ENCODE measurements at places on chromosomes 16 and 17.

DNA sequence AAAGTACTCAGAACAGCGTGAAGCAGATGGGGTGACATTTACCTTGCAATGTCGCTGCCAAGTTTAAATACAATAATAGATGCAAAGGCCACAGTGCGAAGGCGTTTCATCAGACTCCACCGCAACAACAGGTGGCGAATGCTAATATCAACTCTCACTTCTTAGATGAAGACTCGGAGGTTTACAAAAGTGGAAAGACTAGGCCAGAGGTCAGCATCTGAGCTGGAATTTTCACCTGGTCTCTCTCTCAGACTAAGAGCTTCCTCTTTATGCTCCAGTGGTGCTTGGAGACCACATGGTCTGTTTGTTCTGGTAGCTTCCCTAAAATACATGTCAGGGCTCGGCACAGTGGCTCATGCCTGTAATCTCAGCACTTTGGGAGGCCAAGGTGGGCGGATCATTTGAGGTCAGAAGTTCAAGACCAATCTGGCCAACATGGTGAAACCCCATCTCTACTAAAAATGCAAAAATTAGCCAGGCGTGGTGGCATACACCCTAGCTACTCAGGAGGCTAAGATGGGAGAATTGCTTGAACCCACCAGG lies 169.1 kb downstream of the XYLT1 start:
- no peak for DNase-seq

DNA sequence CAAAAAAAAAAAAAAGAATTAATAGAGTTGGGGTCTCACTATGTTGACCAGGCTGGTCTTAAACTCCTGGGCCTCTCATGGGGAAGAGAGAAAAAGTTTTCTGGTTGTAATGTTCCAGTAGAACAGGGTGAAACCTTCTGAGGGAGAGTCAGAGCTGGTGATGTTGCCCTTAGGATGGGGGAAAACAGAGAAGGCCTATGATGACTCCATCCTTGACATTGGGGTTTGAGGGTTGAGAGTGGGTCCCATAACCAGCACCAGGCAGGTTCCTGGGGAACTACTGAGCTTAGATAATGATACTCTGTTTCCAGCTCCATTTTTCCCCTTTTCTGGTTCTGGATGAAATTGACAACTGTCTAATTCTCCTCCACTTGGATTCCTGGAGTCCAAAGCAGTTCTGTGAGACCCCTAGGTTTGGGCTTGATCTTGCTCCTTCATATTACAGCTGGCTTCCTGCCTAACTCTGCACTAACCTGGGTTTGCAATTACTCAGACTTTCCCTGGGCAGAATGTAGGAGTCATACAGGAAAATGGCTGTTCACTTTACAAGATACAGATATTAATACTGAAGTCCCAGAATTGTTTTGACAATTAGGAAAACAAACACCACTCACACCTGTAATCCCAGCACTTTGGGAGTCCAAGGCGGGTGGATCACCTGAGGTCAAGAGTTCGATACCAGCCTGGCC lies 62.8 kb upstream of the B4GALNT2 start:
- DNase-seq = no peak

GRCh38 chr16:4933433-4933832 lies 3.5 kb downstream of the PPL start:
- no peak for DNase-seq

- DNase-seq = peak; percentile 44
Observed at GRCh38 chr16:85146922-85147651, 34.8 kb upstream of the CIBAR2 start.

DNA sequence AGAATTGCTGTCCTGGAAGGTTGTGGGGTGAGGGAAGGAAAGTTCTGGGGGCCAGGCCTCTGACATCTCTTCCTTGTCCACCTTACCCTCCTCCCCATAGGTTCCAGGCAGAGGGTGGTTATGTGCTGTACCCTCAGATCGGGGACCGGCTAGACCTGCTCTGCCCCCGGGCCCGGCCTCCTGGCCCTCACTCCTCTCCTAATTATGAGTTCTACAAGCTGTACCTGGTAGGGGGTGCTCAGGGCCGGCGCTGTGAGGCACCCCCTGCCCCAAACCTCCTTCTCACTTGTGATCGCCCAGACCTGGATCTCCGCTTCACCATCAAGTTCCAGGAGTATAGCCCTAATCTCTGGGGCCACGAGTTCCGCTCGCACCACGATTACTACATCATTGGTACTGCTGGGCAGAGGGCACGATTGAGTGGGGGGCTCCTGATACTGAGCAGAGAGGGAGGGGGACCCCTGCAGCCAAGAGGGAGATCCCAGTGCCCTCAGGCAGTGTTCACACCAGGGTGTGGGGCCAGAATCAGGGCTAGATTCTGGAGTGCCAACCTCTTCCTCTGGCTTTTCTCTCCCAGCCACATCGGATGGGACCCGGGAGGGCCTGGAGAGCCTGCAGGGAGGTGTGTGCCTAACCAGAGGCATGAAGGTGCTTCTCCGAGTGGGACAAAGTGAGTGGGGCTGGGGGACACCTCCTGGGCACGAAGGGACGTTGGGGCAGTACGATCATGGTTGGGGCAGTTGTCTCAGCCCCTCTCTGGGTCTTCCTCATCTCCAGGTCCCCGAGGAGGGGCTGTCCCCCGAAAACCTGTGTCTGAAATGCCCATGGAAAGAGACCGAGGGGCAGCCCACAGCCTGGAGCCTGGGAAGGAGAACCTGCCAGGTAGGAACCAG lies 3.1 kb downstream of the EFNB3 start:
- no peak for DNase-seq

Data from ELF-1 (cell line).